Adrenal gland (tissue), 19 donors: ENCODE measurements at places on chromosomes 4 and X.

DNA sequence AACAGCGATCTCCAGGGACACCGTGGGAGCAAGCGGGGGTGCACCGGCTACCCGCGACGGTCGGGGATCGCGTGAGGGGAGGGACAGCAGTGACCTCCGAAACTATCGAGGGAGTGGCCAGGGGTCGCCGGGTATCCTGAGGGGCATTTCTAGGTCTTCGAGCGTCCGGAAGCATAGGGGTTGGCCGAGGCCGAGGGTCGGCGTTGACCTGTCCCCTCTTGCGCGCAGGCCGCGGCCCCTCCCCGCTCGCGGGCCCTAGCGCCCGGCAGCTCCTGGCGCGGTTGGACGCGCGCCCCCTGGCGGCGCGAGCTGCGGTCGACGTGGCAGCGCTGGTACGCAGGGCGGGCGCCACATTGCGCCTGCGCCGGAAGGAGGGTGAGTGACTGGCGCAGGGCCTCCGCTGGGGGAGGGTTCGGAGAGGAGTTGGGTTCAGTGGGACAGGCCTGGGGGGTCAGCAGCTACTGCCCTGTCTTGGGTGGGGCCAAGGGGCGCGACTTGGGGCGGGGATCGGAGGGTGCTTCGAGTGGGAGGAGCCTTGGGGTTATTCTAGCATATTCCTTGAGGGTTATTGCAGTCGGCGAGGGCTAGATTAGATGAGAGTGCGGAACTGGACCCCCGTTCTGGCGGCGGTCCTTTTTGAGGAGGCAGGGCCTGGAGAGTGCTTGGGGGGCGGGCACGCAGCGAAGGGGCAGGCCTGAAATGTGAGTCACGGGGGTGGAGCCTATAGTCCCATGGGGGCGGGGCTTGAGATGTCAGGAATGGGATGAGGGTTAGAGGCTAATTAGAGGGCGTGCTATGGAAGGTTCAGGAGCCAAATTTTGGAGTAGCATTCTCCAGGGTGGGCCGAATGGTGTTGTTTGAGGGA is 1.2 kb downstream of the MAGIX start:
- peak; percentile 90 for DNase-seq

- no peak for DNase-seq
These were observed 59.5 kb downstream of the ARHGAP10 start for GRCh38 chr4:147791341-147791740.

GRCh38 chr4:73222466-73223257 is 35.9 kb downstream of the ANKRD17 start:
- peak; percentile 69 for DNase-seq

GRCh38 chr4:78324625-78325024 is 226.9 kb upstream of the ANXA3 start:
- DNase-seq = no peak

- DNase-seq = peak; percentile 42
These were observed 21.8 kb upstream of the CSF2RA start for GRCh38 chrX:1246816-1247215.

DNA sequence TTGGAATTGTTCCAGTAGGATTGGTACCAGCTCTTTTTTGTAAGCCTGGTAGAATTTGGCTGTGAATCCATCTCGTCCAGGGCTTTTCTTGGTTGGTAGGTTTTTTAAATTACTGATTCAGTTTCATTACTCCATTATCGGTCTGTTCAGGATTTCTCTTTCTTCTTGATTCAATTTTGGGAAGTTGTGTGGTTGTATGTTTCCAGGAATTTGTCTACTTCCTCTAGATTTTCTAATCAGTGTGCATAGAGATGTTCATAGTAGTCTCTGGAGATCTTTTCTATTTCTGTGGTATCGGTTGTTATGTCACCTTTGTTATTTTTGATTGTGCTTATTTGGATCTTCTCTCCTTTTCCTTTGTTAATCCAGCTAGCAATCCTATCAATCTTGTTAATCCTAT is 248.7 kb downstream of the ARHGAP10 start:
- no peak for DNase-seq

DNA sequence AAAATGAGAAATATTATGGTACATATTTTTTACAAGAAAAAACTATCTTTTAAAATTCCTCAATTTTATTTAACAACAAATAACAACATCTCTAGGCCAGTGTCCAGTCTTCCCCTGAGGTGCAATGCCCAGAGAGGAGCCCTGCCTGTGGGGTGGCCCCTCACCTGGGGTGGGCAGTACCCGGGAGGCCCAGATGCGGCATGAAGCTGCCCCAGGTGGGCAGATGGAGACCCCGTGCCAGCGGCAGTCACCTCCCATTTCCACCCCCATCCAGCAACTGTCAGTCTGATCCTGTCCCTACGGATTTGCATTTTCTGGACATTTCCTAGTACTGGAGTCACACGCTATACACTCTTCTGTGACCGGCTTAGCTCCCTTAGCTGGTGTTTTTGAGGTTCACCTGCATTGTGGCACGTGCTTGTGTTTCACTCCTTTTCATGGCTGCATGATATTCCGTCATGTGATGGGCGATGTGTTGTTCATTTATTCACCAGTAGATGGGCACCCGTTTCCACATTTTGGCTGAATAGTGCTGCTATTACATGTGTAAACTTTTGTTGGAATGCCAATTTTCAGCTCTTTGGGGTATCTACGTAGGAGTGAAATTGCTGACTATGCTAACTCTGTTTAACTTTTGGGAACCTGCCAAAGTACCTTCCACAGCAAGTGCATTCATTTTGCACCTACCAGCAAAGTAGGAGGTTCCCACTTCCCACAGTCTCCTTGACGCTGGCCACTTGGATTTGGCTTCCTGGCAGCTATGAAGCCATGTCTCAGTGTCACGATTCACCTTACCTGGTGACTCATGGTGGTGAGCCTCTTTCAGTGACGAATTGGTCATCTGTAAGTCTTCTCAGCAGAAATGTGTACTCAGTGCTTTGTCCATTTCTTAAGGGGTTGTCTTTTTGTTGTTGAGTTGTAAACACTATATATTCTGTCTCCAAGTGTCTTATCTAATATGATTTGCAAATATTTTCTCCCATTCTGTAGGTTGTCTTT is 11.7 kb upstream of the MAEA start:
- DNase-seq = peak; percentile 17

DNA sequence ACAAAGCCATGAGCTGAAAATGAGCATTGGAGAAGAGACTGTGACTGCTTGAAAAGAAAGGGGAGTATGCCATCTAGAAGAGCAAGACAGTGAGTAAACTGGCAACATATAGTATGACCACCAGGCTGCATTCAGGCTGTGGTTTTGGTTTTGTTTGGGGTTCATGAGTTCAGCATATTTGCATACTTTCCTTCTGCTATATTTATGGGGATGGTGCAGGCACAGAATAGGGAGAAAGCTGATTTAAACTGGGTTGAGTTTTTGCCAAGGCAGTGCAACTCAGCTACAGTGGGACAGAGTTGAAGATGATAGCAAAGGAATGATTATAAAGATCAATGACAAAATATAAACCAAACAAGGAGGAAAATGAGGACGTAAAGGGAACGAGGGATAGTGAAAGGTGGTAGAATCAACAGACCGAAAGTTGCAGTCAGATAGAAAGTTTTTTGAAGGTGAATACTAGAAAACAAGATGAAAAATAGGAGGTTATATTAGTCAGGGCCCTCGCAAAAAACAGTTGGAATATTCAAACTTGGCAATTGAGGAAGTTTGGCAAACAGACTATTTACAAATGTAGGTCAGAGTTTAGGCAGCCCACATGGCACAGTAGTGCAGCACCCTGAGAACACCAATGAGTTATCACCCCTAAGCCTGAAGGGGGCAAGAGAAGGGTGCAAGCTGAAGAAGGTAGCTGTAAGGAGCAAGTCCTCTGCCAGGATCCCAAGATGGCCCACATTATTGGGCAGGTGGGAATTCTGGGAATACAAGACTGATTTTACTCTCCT is 114.8 kb upstream of the MAP9 start:
- DNase-seq = no peak

DNA sequence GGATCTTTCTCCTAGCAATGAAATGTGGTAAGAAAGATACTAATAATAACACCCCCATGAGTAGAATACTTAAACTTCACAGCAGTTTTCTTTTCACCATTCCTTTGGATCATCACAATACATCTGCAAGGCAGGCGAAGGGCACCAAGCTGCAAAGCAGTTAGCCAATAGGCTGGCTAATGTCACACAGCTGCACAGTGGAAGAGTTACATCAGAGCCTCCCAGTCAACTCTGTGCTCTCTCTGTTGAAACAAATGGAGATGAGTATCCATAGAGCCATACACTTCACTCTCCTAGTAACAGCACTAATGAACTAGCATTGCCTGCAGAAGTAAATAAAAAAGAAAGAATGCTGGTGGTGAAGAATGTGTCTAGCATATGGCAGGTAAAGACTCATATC is 139.0 kb downstream of the ATG4A start:
- DNase-seq = no peak

DNA sequence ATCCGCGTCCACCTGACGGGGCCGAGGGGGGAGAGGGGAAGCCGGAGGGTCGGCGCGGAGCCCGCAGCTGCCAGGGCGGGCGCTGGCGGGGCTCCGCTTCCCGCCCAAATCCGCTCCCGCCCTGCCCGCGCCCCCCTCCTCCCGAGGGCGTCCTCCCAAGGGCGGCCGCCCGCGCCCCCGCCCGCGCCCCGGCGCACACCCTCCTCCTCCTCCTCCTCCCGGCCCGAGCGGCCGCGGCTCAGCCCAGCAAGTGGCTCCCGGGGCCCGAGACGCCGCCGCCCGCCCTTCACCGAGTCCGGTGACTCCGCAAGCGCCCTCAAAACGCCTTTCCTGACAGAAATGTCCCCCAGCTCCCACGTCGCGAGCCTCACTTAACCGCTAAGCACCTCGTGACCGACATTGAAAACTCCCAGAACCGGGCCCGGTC is 487 bp downstream of the HMGB2 start:
- DNase-seq = peak; percentile 72

GRCh38 chrX:78199851-78200250 is 60.4 kb upstream of the TAF9B start:
- DNase-seq = no peak

GRCh38 chr4:5969336-5969735 is 48.9 kb downstream of the C4orf50 start:
- DNase-seq = no peak

DNA sequence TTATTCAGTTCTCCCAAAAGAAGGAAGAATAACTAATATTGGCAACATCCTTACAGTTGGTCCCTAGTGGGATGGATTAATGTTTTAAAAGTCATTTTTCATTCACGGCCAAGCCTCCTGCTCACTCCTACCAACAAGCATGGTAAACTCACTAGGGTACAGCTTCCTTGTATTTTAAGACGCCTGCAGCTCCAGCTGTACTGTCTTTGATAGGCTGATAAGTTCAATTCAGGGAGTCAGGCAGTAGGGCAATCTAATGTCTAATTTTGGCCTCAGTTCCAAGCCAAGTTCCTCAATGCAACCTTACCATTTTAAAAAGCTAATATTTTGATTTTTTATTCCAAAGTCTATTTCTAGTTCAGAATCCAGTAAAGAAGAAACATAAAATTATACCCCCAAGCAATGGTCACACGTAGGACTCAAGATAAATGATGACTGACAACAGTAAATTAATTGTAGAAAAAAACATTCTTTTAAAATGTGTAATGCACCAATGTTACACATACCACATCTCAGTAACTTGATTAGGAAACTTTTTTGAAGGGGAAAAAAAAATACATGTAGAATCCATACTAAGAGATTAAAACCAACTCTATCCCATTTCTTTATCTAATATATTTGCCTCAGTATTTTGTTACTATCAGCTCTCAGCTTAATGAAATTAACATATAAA is 9.3 kb downstream of the LCORL start:
- no peak for DNase-seq

GRCh38 chr4:38461342-38461741 is 202.7 kb upstream of the KLF3 start:
- no peak for DNase-seq

- DNase-seq = no peak
These were observed 90.5 kb upstream of the RAPGEF2 start for GRCh38 chr4:159012381-159012780.

GRCh38 chr4:24853142-24853541 is 57.8 kb downstream of the SOD3 start:
- no peak for DNase-seq

DNA sequence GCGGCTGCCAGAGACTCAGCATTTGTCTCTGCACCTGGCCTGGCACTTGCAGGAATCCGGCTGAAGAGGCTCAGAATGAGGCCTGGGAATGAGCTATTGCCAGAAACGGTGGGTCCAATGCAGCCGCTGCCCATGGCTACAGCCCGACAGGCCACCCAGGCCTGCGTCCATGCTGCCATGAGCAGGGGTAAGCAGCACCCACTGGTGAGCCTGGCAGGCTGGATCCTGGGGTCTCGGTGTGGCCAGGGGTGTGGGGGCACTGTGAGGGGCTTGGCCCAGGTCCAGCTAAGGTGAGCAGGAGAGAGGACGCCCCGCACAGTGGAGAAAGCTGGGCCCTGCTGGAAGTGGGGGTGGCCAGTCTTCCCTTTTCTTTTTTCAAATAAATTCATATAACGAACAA is 60.3 kb upstream of the MXD4 start:
- DNase-seq = peak; percentile 42

GRCh38 chrX:7574325-7574724 is 268.6 kb upstream of the VCX start:
- no peak for DNase-seq

DNA sequence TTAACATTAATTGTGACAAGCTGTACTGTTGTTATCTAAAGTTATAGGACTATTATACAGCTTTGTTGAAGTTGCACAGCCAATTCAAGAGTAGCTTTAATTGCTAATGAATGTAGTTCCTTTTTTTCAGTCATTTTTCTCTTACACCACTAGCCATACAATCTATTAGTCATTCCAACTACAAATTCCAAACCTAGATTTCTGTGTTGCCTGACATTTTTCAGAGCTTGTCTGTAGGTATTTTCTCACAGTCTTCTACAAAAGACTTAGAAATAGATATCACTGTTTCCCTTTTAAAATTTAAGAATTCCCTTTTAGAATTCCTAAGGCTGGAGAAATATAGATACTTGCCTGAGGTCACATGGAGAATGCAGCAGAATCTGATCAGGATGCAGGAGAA is 307.0 kb upstream of the HS3ST1 start:
- DNase-seq = no peak

GRCh38 chr4:161342881-161343568 is 820.8 kb downstream of the FSTL5 start:
- no peak for DNase-seq
